ENCODE measurements at places on chromosomes 1 and 21.

DNA sequence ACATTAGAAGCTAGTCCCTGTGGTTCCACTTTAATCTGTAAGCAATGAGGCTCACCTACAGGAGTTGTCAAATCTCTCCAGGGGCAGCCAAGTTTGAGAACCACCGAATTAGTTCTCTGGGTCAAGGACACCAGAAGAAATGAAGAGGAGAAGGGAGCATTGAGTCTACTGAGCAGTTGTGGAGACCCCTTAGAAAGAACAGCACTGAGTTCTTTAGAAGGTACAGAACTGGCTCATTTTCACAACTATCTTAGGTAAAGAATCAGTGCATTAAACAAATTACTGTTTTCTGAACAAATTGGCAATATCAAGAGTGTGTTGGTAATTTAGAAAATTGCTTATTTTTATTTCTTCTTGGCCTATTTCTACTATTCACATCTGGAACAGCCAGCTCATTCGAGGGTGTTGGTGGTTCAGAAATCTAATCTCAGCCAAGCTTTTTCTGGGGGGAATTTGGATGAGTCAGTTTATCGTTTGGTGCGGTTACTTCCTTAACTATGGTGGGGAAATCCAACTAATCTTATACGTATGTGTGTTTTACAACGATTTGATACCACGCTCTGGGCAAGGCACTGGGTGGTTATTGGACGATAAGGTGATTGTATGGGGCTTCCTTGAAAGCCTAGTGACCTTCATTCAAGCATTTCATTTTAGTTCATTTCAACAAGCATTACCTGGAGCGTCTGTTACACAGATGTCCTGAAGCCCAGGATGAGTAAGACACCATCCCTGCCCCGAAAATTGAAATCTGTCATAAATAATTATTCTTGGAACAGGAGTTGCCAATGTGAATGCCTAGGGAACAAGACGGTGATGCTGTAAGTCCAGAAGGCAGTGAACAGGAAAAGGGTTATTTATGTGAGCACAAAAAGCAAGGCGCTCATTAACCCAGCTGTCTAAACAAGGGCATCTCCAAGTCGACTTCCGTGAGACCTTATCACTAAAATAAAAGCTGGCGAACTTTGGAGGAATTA, 52.0 kb upstream of the TMPRSS2 start:
- DNase-seq, result peak; percentile 26

DNA sequence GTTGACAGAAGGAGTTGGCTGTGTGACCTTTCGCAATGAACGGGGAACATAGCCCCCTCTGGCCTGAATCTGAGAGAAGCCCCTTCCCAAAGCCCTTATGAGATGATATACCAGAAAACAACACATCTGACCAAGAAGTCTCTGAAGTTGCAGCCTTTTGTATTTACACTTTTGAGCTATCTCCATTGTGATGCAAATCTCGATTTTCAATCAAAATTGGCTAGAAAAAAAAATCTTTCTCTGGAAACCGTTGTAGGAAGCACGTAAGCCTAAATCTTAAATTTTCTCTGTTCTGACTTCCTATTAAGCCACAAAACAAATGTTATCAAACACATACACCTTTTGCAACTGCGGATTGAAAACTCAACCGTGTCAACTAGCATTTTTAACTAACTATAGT, 71.4 kb upstream of the OLIG2 start:
- DNase-seq, result no peak

DNA sequence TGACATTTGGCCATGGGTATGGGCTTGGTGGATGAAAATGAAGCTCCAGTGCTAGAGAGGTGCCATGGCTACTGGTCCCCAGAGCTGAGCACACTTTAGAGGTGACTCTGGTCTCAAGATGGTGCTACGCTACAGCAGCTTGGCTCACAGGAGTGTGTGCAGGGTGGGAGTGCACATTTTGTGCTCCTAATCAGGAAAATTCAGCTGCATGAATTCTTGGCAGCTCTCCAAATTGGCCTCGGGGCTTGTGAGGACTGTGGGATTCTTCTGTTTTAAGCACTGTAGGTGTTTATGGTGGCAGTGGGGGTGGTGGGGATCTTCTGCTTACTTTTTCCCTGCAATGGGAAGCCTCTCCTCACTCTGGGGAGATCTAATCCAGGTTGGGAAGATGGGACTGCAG, 17.3 kb upstream of the TIPRL start:
- DNase-seq, result no peak

GRCh38 chr1:215744419-215744818, 177.3 kb downstream of the KCTD3 start:
- DNase-seq, result no peak

DNA sequence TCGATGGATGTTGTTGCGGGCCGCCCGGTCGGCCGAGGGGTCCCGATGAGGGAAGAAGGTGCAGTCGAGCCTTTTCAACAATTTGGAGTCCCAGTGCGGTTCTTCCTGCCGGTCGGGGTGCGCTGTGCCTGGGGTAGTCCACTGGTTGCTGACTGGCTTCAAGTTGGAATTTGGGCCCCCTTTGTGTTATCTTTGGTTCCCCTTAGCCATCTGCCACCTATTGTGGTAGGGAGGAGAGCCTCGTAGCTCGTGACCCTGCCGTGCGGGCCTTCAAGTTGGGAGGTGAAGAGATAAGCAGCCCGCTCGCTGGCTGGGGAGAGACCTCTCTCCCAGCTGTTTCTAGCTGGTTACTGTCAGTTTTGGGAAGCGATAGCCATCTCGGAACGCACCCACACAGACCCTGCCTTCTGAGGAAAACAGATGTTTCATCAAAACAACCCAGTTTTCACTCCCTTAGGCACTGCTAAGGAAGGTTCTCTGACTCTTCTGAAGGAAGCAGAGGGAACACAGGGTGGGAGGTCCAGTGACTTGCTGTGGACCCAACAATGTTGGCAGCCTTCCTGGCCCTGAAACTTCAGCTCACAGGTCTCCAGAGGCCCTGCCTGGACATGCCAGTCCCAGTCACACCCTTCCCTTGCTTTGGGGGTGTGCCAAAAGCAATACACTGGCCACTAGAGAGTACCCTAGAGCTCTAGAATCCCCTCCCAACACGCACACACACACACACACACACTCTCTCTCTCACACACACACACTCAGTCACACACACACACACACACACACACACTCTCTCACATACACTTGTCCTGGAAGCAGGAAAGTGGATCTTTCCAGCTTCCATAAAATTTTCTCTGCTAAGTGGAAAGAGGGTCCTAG, 1.0 kb downstream of the BTG2 start:
- peak; percentile 54 for DNase-seq

DNA sequence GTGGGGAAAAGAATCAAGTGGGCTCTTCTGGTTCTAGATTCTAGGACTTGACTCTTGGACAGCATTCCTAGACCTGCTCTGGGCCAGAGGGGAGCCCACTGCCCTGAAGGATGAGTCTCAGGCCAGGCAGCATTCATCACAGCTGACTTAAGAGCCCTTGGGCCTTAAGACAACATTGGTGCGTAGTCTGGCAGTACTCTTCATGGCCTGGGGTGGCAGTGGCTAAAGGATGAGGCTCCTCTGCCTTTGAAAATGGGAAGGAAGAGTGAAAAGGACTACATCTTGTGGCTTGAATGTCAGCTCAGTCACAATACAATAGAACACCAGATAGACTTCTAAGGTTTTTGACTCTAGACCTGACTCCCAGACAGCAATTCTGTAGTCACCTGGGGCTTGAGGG, 1415.1 kb upstream of the PRMT6 start:
- no peak for DNase-seq

DNA sequence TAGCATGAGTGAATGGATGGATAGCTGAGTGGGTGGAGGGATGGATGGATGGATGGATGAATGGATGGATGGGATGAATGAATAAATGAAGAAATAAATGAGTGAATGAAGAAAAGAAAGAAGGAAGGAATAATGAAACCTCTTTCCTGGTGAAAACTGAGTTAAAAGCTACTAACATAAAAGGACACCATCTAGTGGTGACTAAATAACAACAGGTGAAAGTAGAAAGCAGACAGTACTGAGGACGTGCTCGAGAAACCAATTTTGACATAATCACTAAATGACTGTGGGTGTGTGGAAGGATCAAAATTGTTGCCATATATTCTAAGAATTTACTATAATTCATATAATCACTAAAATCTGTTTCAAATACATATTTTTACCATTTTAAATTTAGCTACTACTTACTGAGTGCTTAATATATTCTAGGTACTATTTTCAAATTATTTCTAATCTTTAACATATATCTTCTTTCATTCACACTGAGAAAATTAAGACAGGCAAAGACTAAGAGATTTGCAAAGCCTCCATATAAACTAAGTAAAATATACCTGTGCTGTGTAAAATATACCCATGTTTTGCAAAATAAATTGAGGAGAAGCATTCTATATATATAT, 522.9 kb downstream of the LRRIQ3 start:
- peak; percentile 27 for DNase-seq

GRCh38 chr1:19209439-19209989, 552 bp downstream of the UBR4 start:
- DNase-seq, result peak; percentile 82

- peak; percentile 43 for DNase-seq
These were observed 85.5 kb downstream of the CLIC4 start for GRCh38 chr1:24830680-24831272.

- no peak for DNase-seq
These were observed 21.6 kb upstream of the GUCA2A start for GRCh38 chr1:42186152-42186551.

GRCh38 chr1:228099331-228099732, 3.8 kb downstream of the C1orf35 start:
- no peak for DNase-seq

GRCh38 chr1:201663491-201664113, 124.7 kb downstream of the NAV1 start:
- DNase-seq, result no peak

DNA sequence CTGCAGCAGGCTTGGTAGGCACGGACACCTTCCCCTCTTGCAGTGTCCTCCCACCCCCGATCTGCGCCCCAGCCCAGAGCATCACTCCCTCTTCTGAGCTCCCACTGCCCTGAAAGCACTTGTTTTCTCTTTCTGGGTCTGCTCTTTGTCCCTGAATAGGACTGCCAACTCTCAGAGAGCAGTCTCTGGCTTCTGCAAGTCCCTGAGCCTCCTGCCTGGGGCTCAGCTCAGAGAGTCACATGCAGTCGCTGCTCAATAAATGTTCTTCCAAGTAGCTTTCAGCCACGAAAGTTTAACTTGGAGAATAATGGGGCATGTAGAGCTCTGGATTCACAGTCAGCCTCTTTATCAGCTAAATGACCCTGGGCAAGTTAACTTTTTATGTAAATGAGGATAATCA, 205.6 kb downstream of the HIVEP3 start:
- no peak for DNase-seq

- no peak for DNase-seq
These were observed 247.0 kb downstream of the KCNT2 start for GRCh38 chr1:196361112-196361714.

Measured in inflammatory macrophage treated with lipopolysaccharide for 1 hour (primary cell).